ENCODE measurements at places on chromosomes 2 and 18.

GRCh38 chr2:49175831-49176230, 21.5 kb upstream of the FSHR start:
- DNase-seq = no peak

GRCh38 chr2:46381263-46381849, 84.1 kb downstream of the EPAS1 start:
- no peak for DNase-seq

- no peak for DNase-seq
These were observed 19.2 kb downstream of the RNMT start for GRCh38 chr18:13745696-13746095.

GRCh38 chr2:9558948-9559381, 3.3 kb upstream of the ADAM17 start:
- DNase-seq = peak; percentile 93

GRCh38 chr2:10901160-10901939, 10.4 kb upstream of the KCNF1 start:
- DNase-seq = no peak

DNA sequence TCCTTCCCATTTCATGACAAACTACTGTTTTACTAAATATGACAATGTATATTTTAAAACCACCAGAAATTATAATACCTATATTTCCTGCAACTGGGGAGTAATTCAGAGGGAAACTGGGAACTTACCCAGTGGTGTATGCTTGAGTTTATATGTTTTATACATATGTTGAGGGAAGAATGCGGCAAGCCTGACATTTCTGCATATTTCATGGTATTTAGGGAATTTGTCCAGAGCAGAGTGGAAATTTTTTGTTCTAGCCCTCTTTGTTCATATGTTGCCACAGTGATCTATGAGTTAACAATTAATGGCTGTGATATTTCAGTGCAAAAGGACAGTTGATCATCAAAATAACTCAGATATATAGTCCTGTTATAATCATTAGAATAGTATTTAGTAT, 230.8 kb upstream of the VWC2L start:
- no peak for DNase-seq

GRCh38 chr2:213285404-213285803, 1.1 kb downstream of the SPAG16 start:
- no peak for DNase-seq

GRCh38 chr2:214107726-214108125, 303.1 kb upstream of the VWC2L start:
- DNase-seq = no peak

GRCh38 chr2:127527001-127527804, 914 bp upstream of the IWS1 start:
- DNase-seq = no peak

DNA sequence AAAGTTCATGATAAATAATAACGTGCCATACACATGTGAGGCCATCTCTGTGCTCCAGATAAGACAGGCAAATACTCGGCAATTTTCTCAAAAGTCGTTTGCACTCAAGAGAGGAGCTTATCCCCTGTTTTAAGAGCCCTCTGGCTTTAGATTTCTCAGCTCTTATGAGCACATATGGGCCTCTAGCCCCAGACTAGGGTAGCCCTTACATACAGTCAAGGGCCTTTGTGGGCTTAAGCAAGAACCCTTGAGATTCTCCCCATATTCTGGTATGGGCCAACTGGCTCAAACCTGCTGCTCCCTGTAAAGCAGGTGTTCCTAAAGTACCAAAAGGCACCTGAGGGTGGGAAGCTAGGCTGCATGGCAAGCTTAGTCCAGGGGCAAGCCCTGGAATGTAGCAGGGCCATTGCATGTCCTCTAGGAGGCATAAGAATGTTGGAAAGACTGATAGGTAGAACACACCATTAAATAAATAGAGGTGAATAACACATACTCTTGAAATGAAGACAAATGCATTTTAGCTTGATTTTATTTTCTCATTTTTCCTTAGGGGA, 66.1 kb downstream of the FASTKD2 start:
- DNase-seq = no peak

GRCh38 chr2:144477957-144478311, 42.0 kb downstream of the ZEB2 start:
- no peak for DNase-seq

- DNase-seq = no peak
These were observed 28.0 kb downstream of the STEAP3 start for GRCh38 chr2:119251652-119252051.

Data from AG09309 (cell line).